ENCODE measurements at places on chromosomes 4 and X.
A peak's percentile ranks its signal among the peaks of the same experiment; 100 is the strongest.

DNA sequence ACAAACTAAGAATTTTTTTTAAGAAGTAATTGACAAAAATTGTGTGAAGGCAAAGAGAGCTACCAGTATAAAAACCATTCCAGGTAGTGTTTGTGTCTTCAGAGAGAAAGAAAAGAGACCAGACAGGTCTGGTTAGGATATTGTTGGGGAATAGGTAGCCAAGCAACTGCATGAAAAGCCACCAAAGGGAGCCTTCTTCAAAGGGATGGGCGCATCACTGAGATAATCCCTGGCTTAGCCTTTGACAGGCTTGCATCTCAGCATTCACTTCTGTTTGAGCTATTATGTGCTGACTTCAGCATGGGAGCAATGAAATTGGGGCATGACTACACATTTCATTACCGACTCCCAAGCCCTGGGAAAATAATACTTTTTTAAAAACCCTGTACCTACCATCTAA, 496.6 kb downstream of the IL1RAPL1 start:
- DNase-seq = no peak

- DNase-seq = no peak
Measured at GRCh38 chr4:176676901-176677300, 115.8 kb downstream of the VEGFC start.

DNA sequence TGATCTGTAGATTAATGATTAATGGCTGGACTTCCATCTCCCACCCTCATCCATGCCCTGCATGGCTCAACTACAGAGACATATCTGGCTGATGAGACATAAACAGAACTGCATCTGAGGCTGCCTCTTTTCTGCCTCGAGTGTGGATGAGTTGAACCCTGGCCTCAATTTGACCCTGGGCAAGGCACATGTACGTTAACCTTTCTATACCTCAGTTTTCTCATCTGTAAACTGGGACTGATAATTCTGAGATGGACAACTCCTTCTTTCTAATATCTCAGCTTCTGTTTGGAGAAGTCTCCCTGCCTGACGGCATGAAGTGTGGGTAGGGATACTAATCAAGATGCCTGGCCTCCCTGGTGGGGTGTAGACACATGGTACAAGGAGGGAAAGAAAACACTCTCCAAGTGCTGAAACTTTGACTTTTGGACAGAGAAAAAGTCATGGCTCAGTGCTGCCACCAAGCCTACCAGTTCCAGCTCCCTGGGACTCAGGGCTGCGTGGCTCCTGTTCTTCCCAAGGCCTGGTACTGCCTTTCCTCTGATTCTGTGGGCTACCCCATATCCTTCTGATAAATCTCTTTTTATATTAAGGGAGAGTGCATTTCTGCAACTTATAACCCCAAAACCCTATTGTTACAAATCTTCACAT, 64.4 kb downstream of the HAUS3 start:
- no peak for DNase-seq

GRCh38 chrX:27186671-27187070, 276.5 kb downstream of the PPP4R3C start:
- DNase-seq = peak; percentile 3

- DNase-seq = no peak
Measured at GRCh38 chr4:38495446-38495845, 168.6 kb upstream of the KLF3 start.

- DNase-seq = no peak
Measured at GRCh38 chr4:7541414-7541810, 106.7 kb upstream of the PSAPL1 start.

GRCh38 chr4:82499738-82500434, 61.9 kb downstream of the TMEM150C start:
- no peak for DNase-seq
